ENCODE measurements at places on chromosomes 11 and 22.
A peak's percentile ranks its signal among the peaks of the same experiment; 100 is the strongest.

- no peak for DNase-seq
Measured at GRCh38 chr11:74276581-74276980, 34.9 kb downstream of the P4HA3 start.

DNA sequence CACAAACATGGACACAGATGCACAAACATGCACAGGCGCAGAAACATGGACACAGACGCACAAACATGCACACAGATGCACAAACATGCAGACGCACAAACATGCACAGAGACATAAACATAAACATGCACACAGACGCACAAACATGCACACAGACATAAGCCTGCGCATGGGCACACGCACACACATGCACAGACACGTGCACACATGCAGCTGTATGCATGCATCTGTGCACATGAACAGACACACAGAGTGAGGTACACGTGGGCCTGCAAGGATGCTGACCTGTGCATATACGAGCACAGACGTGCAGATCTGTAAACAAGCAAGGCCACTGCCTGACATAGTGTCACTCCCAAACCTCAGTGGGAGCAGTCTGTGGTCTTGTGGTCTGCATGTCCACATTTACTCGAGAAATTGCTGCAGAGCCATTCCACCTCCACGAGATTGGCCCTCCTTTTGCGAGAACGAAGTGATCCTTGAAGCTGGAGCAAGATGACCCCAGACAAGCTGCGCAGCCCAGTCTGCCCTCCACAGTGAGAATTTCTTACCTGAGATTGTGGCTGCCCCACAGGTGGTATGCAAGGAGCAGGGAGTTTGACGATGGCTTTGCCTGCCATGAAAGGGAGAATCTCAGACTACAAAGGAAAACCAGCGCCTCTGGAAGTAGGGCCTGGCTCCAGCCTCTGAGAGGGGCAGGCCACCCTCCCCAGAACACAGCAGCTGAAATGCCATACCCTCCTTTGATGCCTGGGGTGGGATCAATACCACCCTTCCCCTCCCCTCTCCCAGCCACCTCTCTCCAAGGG is 299.9 kb downstream of the BRD1 start:
- no peak for DNase-seq

- no peak for DNase-seq
Measured at GRCh38 chr11:45725776-45726492, 60.5 kb upstream of the CHST1 start.

DNA sequence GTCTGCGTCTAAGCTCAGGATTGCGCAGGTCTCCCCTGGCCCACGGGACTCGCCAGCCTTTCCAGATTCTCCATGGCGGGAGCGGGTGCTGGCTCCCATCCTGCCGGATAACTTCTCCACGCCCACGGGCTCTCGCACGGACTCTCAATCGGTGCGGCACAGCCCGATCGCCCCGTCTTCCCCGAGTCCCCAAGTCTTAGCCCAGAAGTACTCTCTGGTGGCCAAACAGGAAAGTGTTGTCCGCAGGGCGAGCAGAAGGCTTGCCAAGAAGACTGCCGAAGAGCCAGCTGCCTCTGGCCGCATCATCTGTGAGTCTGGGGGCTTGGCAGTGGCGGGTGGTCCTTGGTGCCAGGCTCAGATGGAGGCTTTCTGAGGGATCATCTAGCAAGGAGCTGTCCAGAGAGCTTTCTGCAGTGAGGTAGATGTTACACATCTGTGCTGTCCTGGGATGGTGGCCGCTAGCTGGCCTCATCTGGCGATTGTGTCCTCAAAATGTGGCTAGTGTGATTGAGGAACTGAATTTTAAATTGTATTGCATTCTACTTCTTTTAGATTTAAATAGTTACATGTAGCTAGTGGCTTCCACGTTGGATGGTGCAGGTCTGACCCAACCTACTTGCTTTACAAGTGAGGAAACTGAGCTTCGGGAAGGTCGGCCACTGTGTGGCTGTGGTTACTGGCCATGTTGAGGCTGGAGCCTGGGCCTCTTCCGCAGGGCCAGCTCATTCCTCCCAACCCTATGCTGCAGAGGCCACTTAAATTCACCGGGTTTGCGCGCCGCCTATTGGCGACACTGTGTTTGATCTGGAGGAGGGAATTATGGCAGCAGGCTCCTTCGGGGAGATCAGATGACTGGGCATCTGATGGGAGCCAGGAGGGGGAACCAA is 6.7 kb downstream of the INCENP start:
- DNase-seq: no peak

GRCh38 chr11:93519179-93519578 is 24.0 kb downstream of the SMCO4 start:
- DNase-seq: no peak

DNA sequence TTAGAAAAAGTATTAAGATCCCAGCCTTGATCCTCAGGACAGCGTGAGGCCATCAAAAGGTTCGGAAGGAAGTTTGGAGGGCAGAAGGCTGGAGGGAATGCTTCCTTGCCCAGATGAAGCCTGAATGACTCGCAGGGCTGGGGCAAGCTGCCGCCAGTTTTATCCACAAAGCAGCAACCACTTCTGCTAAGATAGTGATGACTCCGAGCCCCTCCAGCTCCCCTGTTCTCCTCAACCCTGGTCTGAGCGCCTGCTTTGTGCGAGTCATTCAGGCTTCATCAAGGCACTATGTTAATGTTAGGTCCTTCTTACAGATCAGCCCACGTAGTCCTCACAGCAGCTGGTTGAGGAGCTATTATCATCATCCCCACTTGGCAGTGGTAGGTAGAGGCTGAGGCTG is 158.8 kb downstream of the COMMD9 start:
- DNase-seq: peak; percentile 21

DNA sequence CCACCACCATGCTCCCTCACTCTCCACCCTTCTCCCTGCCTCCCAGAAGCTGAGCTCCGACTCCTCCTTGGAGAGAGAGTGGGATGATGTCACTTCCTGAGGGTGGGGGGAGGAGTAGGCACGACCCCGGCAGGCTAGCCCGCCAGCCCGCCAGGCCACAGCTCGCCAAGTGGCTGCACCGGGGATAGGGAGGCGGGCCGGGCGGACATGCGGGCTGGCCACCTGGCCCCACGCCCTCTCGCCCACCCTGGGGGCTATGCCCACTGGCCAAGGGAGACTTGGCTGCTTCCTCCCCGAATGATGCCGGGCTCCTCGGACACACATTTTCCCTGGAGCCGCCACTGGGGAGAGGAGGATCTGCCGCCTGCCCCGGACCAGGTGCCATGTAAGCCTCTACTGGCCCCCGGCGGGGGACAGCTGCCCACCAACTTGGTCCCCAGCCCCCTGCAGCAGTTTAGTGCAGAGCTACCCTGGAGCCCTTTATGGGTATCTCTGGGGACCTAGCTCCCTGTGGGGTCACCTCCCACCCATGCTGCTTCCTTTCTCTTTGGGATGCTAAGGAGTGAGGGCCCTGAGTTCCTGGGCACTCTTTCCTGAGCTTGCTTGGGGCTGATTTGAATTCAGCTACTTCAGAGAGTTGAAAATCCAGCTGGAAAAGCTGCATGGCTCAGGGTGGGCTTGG is 33.7 kb upstream of the MYRF start:
- DNase-seq: no peak

GRCh38 chr11:61706452-61707400 is 26.5 kb downstream of the DAGLA start:
- DNase-seq: no peak

DNA sequence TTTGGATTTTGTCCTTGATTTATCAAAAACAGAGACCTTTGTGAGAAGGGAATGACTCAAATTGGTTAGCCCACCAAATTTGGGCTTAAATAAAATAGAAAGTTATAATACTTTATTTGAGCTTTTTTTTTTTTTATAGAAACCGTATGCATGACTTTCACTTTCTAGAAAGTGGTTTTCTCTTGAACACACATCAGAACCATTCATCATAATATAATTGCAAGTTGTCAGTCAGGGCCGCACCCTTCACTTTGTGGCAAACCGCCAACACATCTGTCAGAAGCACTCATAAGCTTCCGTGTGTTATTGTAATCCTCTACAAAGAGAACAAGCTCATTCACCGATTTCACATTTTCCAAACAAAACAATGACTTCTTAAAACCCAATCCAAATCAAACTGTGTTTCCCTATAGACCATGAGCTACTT is 76.1 kb downstream of the SOX6 start:
- no peak for DNase-seq

DNA sequence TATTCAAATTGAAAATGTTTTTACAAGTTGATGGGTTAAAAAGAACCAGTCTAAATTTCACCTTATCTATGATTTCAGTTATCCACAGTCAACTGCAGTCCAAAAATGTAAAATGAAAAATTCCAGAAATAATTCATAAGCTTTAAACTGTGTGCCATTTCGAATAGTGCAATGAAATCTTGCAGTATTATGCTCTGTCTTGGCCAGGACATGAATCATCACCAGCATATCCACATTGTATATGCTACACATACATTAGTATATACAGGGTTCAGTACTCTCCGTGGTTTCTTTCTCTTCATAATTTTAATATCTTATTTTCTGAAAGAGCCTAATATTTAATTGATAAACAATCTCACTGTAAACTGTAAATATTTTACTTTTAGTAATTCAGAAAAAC is 45.9 kb downstream of the ARHGAP32 start:
- no peak for DNase-seq

GRCh38 chr11:96986516-96986915 is 596.7 kb downstream of the JRKL start:
- no peak for DNase-seq

DNA sequence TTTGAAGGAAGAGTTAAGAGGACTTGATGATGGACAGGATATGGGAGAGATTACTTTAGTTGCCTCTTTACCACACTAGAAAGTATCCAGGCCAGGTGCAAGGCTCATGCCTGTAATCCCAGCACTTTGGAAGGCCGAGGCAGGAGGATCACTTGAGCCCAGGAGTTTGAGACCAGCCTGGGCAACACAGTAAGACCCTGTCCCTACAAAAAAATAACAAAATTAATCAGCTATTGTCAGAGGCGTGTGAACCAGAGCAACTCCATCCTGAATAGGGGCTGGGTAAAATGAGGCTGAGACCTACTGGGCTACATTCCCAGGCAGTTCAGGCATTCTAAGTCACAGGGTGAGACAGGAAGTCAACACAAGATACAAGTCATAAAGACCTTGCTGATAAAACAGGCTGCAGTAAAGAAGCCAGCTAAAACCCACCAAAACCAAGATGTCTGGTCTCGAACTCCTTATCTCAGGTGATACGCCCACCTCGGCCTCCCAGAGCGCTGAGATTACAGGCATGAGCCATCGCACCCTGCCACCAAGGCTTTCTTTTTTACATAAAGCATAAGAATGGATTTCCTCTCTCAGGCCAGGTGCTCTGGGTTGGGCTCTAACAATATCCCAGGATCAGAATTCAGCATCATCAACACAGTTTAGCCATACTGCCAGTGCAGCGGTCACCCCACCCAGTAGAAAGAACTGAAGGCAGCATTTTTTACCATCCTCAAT is 17.8 kb downstream of the PI4KA start:
- no peak for DNase-seq

DNA sequence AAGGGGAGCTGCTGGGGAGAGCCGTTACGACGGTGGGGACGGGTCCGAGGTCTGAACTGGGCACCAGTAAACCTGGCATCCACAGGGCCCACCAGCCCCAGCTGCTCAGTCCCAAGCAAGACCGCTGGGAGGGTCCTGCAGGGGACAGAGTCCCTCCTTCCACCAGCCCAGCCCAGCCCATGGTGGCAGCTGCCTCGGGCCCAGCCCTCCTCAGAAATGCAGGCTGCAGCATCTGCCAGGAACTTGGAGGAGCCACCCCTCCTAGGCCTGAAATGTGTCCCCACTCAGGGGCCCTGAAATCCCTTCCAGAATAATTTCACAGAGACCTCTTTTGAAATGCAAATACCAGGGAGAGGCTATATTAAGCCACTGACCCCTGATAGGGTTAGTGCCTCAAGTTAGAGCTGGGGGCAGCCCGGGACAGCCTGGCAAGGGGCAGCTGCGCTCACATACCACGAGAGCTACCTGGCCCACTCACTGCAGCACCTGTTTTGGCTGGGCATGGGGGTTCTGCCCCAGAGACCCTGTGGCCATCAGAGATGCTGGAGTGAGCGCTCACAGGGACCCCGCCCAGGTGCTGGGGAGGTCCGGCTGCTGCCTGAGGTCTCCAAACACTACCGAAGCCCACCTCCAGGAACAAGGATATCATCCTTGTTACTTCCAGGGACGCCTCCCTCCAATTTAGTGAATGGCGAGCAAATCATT is 53.1 kb downstream of the CELSR1 start:
- no peak for DNase-seq

DNA sequence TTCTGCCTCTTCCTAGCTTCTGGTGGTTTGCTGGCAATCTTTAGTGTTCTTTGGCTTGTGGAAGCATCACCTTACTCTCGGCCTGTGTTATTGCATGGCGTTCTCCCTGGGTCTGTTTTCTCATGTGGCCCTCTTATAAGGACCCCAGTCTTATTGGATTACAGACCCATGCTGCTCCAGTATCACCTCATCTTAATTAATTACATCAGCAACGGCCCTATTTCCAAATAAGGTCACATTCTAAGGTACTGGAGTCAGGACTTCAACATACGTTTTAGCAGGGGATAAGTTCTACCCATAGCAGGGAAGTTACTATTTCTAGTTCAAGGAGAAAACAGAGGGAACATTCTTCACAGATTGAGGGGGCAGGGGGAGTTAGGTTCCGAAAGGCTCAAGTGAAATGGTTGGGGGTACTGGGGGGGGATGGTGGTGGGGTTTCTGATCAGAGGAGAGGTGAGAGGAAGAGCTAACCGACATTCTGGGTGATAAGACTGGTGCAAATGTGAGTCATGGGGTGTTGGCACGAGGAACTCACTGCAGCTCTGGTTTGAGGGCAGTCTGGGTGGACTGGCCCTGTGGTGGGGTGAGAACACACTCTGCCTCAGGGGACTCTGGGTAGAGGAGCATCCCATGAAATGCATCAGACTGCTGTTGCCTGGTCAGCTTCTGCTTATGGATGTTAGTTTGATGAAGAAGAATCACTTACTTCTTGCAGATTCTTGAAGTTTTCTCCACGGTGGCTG is 51.5 kb upstream of the ZBED5 start:
- DNase-seq: no peak

DNA sequence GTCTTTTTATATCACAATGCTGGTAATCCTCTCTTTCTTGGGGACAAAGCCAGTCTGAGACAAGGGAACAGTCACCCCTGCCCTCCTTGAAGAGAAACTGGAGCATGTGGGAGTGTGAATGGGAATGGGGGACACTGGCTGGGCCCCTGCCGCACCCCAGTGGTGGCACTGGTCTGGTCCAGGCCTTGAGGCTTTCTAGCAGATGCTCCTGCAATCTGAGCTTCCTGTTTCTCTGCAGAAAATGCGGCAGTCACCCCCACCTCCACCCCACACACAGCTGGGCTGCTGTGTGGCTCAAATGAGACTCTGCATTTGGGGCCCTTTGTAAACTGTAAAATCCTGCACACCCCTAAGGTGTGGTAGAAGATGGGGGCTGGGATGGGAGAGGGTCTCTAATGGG is 6.6 kb upstream of the MARK2 start:
- DNase-seq: no peak

DNA sequence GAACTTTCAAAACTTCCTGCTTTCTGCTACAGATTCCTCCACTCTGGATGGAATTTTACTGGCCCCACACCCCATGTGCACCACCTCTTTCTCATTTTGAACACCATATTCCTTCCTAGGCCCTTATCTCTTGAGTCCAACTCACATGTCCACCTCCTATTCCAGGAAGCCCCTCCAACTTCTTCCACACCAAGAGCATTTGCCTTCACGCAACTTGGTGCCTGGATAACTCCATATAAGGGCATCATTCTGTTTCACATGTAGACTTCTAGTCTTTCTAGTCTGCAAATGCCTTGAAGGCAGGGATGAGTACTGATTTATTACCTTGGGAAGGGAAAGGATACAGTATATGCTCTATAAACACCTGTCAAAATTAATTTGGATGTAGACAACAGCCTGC is 17.5 kb downstream of the GAB2 start:
- no peak for DNase-seq

GRCh38 chr11:69892986-69893555 is 73.9 kb upstream of the FGF3 start:
- no peak for DNase-seq
